Mucosa of descending colon (tissue), 3 donors: ENCODE measurements at places on chromosomes 16 and 17. TPM values are rescaled to one million over a fixed set of nuclear protein-coding genes. Genes with fewer than 3 reads are reported as not detected.

GRCh38 chr17:73474370-73474988 is 162.7 kb upstream of the CDC42EP4 start:
- DNase-seq = peak; percentile 71

DNA sequence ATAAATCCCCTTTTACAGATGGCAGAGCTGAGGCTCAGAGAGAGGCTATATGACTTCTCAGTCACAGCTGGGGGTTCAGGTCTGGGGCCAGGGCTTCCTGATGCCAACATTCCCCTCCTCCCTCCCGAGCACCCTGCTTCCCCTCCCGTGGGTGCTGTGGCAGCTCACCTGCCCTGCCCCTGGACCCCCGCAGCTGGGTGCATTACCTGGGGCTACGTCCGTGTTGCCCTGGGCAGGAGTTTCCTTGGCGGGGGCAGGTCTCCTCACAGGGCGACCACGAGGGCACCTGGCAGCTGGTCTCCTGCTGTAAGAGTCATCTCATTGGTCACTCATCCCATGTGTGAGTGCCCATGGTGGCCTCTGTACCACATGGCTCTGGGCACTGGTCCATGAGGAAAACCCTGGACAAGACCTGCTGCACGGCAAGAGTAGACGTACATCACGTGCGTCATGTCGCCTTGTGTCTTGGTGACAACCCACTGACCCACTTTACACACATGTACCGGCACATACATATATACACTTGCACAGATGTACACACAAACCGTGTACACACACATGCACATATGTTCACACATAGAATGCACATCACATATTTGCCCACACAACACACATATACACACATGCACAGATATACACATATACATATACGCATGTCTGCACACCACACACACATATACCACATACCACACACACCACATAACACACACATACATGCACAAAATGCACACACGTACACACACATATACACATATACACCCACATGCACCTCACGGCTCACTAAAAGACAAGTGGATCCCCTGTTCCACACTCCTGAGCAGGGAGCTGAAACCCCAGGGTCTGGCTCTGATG is 134.0 kb downstream of the FOXL1 start:
- DNase-seq = no peak

GRCh38 chr17:33086041-33086440 is 94.4 kb downstream of the SPACA3 start:
- DNase-seq = no peak

DNA sequence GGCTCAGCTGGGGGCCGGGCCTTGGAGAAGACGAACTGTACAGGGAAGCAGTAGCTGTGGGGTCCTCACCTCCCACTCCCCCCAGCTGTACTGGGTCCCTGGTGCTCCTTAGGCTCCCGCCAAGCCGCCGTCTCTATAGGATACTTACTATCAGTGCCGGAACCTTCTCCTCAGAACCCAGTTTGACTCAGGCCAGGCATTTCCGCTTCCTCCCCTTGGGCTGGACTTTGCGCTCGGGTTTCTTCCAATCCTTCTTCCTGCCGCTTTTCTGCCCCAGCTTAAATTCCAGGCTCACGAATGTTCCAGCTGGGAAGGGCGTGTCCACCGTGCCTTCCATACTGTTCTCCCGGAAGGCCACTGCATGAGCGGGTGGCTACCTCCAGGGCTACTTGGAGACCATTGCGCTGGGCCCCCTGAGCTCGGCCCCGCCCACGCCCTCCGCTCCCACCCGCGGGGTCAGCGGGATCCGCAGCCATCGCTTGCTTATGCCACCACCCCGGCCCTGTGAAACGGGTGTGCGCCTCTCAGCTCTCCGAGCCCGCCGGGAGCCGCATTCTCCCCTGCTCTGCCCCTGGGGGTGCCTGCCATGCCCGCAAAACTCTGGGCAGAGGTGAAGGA is 1795.9 kb downstream of the TP53TG3F start:
- DNase-seq = no peak

- DNase-seq = no peak
Observed at GRCh38 chr16:57648125-57648524, 19.7 kb downstream of the ADGRG1 start.

GRCh38 chr17:67026341-67026740 is 18.0 kb upstream of the CACNG1 start:
- no peak for DNase-seq

- peak; percentile 73 for DNase-seq
Observed at GRCh38 chr17:65634533-65634932, 73.1 kb upstream of the AXIN2 start.

GRCh38 chr17:6823011-6823442 is 8.5 kb downstream of the TEKT1 start:
- no peak for DNase-seq

Gene DNAAF8
- 0.22 TPM for total RNA-seq

Gene RHOT1
- 48.6 TPM for total RNA-seq

Gene CTRL
- 0.61 TPM for total RNA-seq

Gene B9D1
- 10.7 TPM for total RNA-seq

Gene CRHR1
- not detected for total RNA-seq
